ENCODE measurements at places on chromosomes 13 and 19.
A peak's percentile ranks its signal among the peaks of the same experiment; 100 is the strongest.

- no peak for DNase-seq
Observed at GRCh38 chr19:5926641-5927440, 12.8 kb downstream of the CAPS start.

GRCh38 chr13:83568019-83568418 lies 314.3 kb downstream of the SLITRK1 start:
- no peak for DNase-seq

DNA sequence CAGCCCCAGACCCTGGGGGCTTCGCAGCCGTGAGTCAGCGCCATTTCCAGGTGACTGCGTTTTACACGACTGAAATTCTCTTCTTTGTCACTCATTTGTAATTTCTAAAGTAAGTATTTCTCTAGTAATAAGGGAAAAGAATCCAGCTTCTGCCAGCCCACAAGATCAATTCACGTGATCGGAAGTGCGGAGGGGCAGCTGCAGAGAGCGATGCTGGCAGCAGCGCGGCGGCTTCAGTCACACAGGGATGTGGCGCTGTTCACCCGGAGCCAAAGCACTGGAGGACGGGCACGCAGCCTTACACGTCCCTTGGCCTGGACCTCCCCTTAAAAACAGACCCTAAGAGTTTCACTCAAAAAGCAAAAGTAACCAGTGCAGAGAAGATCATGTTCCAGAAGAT lies 18.4 kb downstream of the GRTP1 start:
- no peak for DNase-seq

GRCh38 chr13:49549289-49549688 lies 36.1 kb downstream of the RCBTB1 start:
- DNase-seq: no peak

- DNase-seq: no peak
Observed at GRCh38 chr19:4800591-4801081, 9.1 kb downstream of the FEM1A start.

GRCh38 chr19:18590273-18591272 lies 2.0 kb downstream of the REX1BD start:
- DNase-seq: no peak

GRCh38 chr19:28419312-28419711 lies 793.6 kb downstream of the UQCRFS1 start:
- no peak for DNase-seq

- DNase-seq: no peak
Observed at GRCh38 chr13:111536075-111536642, 215.7 kb downstream of the TEX29 start.

DNA sequence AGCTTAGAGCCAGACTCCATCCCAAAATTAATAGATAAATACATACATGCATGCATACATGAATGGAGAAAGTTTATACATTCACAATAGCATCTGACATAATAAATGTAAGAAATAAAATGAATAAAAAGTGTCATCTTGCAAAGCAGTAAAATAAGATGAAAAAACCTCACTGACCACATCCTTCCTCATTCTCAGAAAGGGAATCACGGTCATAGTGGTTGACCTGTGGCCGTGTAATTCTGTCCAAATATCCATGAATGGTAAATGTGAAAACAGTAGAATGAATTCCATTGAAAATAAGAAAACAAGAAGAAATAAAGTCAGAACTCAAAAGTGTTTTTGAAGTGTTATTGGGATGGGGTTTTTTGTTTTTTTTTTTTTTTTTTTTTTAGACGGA lies 9.8 kb upstream of the CDC42EP5 start:
- no peak for DNase-seq

DNA sequence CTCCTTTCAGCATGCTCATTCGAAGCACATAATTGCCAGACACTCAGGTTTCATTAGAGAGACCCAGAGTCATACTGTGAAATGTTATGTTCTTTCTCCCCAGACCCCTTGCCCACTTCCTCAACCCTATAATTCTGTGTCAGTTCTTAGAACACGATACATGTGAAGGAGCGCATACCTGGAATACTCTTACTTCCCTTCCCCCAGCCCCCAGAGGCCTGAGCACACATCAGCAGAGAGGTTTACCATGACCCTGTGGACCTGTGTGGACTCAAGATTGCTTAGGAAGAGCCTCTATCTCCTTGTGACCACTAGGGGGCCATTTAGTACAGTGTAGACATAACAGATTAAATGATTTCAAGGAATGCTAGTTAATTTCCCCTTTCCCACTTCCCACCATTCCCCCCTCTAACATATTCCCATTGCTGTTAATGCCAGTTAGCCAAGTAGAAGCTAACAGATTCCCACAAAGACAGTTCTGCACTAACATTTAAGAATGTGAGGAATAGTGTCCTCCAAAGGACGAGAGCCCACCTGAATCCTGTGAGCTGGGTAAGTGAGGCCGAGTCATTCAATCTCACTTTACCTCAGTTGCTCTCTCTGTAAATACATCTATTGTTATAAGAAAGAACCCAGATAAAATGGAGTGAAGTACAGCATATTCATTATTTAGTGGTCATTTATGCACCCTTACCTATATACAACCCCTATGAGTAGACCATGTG lies 154.2 kb upstream of the MAB21L1 start:
- DNase-seq: no peak

GRCh38 chr13:103640606-103641005 lies 574.4 kb upstream of the SLC10A2 start:
- no peak for DNase-seq

GRCh38 chr13:114268344-114269280 lies 12.8 kb upstream of the UPF3A start:
- DNase-seq: no peak

DNA sequence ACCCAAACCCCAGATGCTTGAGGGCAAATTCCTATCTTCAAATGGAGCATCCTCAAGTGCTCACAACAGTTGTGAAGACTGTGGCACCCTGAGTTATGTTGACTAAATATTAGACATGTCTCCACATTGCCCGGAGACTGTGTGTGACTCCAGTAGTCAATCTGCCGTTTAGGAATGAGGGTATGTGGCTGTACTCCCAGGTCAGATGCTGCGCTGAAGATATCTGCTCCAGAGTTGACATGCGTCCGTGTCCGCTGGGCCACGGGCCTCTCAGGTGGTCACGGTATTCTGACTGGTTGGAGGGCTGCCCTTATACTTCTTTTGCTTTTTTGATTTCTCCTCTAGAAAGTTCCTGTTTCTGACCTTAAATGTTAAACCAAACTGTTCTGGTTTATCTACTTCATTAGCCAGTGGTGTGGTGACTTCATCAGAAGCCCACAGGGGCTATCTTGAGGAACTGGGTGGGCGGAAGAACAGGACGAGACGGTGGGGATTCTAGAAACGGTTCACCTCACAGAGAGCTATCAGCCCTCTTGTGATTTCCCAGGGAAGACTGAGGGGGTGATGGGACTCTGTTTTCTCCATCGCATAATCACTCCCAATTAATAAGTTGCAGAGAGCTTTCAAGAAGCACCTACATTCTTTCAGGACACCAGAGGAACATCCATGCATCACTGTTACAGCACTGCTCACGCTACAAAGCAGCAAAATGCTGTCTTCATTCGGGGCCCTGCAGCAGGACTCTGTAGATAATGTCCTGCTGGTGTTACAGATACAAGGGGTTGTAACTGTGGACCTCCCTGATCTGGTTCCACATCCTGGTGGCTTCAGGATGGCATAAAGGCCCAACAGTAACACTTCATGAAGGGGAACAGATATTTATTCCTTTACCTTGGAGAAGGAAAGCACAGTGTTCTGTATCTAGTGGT lies 1.3 kb upstream of the LCP1 start:
- no peak for DNase-seq

GRCh38 chr13:99214232-99214631 lies 13.6 kb downstream of the UBAC2 start:
- peak; percentile 29 for DNase-seq

DNA sequence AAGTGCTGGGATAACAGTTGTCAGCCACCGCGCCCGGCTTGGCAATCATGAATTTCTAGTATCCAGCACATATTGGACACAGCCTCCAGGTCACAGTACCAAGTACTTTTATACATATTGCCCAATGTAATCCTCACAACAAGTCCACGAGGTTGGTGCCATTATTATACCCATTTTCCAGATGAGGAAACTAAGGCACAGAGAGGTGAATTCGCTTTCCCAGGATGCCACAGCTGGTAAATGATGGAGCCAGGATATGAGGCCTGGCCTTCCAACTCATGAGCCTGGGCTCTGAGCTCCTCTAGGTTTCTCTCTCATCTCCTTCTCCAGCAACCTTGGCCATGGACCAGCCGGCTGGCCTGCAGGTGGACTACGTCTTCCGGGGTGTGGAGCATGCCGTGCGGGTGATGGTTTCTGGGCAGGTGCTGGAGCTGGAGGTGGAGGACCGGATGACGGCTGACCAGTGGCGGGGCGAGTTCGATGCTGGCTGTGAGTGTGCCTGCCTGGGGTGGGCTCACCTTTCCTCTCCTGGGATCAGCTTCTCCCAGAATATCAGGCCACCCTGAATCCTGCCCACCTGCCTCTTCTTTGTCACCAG lies 7.5 kb downstream of the CCDC61 start:
- DNase-seq: no peak

GRCh38 chr19:4279530-4280422 lies 710 bp downstream of the SHD start:
- DNase-seq: no peak

DNA sequence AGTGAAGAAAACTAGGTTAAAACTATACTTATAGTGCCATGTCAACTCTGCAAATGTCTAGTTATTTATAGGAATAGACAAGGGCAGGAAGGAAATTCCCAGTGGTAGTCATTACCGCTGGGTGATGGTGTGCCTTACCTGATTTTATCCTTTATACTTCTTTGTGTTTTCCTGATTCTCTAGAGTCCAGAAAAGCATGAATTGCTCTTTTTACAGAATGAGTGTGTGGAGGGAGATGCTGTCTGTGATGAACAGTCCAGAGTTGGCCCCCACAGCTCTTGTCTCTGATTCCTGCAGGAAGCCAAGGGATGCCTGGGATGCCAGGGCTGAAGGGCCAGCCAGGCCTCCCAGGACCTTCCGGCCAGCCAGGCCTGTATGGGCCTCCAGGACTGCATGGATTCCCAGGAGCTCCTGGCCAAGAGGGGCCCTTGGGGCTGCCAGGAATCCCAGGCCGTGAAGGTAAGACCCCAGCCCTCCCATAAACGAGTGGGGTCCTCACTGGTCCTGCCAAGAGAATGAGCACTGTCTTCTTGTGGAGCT lies 83.7 kb downstream of the RAB20 start:
- no peak for DNase-seq

DNA sequence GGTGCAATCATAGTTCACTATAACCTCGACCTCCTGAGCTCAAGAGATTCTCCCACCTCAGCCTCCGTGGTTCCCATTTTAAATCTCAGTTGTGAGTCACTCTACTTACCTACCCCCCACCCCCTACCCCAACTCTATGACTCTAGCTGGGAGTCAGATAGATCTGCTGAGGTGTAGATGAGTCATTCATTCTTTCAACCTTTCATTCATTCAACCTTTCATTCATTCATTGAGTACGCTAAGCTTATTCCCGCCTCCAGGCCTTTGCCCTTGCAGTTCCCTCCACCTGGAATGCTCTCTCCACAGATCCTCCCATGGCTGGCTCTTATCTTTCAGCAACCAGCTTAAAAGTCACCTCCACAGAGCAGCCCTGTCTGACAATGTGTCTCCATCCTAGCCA lies 1.1 kb upstream of the MAST1 start:
- no peak for DNase-seq

GRCh38 chr19:58217607-58218391 lies 10.9 kb upstream of the ZNF544 start:
- no peak for DNase-seq

GRCh38 chr19:16337809-16338469 lies 13.3 kb downstream of the KLF2 start:
- DNase-seq: no peak

DNA sequence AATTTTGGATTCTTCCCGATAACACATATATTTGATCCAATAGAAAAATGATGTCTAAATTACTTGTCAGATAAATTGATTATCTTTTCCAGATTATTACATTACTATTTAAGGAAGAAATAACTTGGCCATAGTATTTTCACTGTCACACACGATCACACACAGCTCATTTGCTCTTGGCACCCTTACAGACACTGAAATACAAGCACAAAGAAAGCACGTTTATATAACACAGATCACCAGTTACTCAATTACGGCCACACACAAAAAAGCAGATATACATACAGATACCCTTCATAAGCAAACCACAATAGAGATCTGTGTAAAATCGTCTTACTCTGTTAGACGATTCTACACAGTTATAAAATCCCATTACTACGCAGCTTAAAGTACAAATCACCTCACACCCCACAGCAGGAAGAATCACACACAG lies 716 bp upstream of the ZNF420 start:
- no peak for DNase-seq

DNA sequence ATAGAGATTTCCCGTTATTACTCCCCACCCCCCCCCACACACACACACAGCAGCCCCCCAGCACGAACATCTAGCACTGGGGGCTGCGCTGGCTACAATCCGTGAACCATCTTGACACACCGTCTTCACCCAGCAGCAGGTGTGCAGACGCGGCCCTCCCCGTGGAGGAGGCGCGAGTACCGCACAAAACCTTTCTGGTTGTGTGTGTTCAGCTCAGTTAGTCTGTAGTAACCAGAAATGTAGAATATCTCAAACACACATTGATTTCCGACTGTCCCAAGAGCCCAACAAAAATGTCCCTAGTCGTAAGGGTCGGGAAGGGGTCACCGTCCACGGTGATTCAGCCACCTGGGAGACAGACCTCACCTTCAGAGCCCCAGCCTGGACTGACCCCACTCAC lies 122.7 kb downstream of the RAB20 start:
- DNase-seq: no peak

DNA sequence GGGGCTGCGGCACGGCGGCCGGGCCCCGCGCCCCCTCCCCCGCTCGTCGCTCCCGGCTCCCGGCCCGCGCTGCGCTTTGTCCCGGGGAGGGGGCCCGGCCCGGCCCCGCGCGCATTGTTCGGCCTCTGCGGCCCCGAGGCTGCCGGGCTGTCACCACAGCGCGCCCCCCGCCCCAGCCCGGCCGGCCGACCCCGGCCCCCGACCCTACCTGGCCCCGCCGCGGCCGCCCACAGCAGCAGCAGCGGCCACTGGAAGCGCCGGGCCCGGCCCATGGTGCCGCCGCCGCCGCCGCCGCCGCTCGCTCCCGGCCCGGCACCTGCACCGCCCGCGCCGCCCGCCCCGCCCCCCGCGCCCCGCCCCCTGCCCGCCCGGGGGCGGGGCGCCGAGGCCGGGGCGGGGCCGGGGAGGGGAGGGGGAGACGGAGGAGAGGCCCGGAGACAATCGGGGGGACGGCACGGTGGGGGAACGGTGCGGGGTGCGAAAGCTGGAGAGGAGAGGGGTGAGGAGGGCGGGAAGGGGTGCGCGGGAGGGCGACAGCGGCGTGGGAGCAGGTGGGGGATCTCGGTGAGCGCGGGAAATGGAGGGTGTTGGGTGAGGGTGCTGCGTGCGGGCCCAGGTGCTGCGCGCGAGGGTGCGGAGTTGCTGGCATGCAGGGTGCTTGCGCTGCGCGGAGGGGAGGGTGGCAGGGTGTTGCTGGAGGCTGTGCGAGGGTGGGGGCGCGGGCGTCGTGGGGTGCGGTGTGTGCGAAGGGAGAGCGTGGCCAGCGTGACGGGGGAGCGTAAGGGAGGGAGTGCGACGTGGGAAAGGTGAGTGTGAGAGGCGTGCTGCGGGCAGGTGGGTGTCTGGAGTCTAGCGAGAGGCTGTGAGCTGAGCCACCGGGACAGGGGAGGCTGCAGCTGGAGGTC lies at the start of gene CADM4:
Gene CADM4 (minus strand): TSS at position 332 of the 905 bp plus-strand sequence. CDS start 60 bp downstream, at position 272.
- no peak for DNase-seq

- DNase-seq: no peak
Observed at GRCh38 chr19:28710278-28710677, 502.7 kb downstream of the UQCRFS1 start.

- no peak for DNase-seq
Observed at GRCh38 chr19:51568456-51568855, 2.6 kb upstream of the ZNF175 start.

- no peak for DNase-seq
Observed at GRCh38 chr13:57823704-57824103, 192.2 kb downstream of the PCDH17 start.

All from activated gamma-delta T cell treated with anti-CD3 and anti-CD28 coated beads, Interleukin-2, amount 50 U/mL, for 16 hours (primary cell).